Activated T-helper 2 cell treated with anti-CD3 and anti-CD28 coated beads, Interferon-gamma antibody, Interleukin-2, Interleukin-4, amounts not matched to agents 10 μg/mL and 5 μg/mL and 100 μg/mL, durations not matched to agents 14 hours and 24 hours and 36 hours (primary cell): ENCODE measurements at places on chromosomes 3 and 15.

DNA sequence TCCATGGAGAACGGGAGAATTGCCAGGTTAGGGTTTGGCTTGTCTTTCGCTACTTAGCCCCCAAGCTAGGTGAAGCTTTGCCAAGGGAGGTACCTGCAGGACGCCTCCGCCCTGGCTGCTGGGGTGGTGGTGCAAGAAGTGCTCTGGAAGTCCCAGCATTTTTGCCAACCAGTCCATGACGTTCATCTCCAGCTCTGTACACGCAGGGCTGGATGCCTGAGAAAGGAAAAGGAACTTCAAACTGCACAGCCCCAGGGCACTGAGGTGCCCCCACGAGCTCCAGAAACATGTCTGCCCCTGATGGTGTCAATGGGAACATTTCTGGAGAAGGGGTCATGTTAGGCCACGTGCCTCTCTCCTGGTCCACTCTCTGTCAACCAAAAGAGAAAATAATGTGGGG, 8.2 kb downstream of the HDC start:
- no peak for DNase-seq

DNA sequence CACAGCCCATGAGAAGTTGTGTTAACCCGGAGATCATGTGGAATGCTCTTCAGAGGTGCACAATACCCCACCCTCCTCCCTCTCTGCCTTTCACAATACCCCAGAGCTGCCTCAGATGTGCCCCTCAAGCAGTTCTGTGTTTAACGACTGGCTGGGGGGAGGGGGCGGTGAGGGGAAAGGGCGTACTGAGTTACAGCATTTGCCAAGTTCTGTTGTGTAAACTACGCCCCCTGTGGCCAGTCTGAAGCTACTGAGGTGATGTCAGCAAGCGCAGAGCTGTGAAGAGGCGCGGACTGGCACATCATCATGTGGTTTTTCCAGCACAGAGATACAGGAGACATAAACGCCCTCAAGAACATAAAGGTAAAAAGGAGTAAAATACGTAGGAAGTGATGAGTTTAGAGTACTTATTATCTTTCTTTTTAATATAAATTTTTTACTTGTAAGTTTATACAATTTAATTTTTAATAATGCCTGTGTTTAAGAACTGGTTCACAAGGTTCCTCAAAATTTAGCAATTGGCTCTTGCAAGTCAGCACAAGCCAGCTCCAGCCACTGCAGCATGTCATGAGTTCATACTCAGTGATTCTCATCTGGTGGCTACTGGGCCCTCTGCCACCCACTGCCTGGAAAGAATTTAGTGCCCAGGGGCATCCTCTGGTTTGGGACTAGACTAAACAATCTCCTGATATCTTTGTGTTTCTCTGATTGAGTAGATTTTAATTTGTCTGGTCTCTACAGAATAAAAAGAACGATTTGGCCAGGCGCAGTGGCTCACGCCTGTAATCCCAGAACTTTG, 1.7 kb downstream of the EPB42 start:
- no peak for DNase-seq

DNA sequence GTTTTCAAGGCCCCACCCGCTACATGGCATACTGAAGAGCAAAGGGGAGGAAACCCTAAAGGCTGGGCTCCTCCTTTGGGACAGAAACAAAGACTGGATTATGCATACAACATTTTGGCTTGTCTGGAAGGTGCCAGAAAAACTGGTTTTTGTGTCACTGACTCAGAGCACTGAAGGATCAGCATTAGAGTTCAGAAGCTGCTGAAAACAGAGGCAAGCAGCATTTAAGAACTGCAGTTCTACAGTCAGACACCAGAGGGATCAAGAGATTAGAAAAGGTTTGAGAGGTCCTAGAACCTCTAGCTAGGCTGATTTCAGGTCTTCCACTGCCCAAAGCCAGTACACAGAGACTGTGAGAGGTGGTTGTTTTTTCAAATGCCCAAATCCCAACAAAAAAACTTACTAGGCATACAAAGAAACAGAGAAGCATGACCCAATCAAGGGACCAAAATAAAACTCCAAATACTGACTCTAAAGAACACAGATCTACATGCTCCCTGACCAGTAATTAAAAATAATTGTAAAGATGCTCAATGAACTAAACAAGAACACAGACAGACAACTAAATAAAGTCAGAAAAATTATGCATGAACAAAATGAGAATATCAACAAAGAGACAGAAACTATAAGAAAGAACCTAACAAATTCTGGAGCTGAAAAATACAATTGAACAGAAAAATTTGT, 91.2 kb downstream of the SENP2 start:
- no peak for DNase-seq

GRCh38 chr3:161349529-161350312, 21.6 kb downstream of the SPTSSB start:
- no peak for DNase-seq

DNA sequence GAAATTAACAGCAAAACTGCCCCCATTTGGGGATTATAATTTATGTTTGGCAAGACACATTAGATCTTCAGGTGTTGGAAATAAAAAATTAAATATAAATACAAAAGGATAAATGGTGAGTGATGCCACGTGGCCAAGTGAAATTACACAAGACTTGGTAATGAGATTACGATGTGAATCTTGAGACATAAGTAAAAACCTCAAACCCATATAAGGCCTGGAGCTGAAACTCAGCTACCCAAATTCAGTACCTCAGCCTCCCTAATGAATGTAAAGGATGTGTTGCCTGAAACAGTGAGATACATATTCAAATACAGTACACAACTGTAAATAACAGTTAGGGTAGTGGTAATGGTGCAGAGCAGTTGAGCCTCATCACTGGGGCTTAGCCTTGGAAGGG, 1146.6 kb downstream of the OTOL1 start:
- DNase-seq, result no peak

DNA sequence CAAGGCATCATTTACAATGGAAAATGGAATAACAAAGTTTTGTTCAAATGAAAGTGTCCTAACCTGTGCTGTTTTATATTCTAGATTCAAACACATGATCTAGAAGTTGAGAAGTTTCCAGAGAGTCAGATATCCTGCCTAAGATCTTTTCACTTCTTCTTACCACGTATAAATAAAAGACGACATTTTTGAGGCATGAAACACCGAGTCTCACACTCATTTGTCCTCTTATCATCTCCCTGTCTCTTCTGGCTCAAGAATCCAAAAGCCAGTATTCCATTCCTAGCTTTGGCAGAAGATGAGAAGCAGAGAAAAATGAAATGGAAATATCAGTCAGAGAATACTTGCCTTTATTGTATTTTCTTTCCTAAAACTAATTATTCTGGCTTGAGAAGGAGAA, 738.6 kb upstream of the NR2F2 start:
- no peak for DNase-seq

DNA sequence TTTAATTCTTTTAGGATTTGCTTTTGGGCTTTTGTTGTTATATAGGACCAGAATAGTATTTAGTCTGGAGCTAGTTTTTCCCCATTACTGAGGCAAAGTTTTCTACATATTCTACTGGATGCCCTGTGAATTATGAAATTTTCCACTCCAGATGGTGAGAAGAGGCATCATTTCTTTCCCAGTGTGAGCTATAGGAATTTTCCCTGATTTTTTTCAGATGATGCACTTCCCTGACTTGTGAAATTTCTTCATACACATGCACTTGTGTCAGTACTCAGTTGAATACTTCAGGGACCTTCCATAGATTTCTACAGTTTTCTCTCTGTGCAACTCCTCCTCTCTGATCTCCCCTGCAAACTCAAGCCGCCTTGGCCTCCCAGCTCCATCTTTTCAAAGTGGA, 73.7 kb upstream of the SLCO2A1 start:
- no peak for DNase-seq

DNA sequence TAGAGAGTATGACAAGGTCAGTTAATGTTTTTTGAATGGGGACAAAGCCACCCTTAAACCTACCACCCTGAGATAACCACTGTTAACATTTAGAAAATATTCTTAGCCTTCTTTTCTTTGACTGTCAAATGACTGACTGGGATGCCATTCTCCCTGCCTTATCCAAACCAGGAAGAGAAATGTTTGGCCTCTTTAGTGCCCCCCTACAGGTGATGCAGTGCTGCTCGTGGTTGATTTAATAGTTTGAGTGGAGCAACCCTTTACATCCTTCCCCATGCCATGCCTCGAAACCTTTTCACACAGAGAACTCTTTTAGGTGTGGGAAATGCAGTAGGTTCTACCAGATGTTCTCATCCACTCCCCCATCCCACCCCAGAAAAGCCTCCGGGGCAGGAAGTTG, 38.7 kb upstream of the UMPS start:
- no peak for DNase-seq

DNA sequence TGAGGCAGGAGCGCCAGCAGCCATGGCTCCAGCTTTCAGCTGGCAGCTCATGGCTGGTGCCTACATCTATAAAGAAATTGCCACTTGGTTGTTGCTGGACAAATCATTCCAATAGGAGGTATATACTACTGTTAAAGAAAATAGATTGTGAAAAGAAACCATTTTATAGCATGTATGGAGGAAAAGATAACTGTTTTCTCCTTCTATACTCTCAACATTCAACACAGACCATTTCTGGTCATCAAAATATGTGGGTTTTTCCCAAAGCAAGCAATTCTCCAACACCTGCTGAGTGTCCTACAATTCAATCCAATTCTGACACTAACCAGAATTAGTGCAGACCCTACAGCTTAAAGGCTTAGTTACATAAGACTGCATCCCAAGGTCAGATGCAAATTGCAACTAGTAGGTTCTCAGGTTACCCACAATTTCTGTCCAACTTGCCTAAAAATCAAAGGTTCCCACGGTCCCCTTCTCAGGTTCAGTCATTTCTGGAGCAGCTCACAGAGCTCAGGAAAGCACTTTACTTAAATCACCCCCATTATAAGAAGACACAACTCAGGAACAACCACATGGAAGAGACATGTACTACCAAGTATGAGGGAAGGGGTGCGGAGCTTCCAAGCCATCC, 42.4 kb upstream of the STRIT1 start:
- no peak for DNase-seq

GRCh38 chr3:42022355-42022754, 60.5 kb upstream of the ULK4 start:
- no peak for DNase-seq

DNA sequence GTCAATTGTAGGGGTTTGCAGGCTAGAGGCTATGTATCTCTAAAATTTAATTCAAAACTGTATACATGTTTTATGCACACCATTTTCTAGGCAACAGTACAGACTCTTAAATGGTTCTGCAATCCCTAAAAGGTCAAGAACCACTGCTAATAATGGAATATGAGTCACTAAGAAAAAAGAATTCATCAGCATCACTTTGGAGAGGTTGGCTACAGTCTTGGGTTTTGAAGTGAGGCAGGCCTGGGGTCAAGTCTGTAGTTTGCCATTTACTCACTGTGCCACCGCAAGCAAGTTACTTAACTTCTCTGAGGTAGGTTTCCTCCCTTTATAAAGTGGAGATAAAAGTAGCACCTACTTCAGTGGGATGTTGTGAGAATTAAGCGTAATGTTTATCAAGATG, 33.7 kb downstream of the THRB start:
- no peak for DNase-seq

DNA sequence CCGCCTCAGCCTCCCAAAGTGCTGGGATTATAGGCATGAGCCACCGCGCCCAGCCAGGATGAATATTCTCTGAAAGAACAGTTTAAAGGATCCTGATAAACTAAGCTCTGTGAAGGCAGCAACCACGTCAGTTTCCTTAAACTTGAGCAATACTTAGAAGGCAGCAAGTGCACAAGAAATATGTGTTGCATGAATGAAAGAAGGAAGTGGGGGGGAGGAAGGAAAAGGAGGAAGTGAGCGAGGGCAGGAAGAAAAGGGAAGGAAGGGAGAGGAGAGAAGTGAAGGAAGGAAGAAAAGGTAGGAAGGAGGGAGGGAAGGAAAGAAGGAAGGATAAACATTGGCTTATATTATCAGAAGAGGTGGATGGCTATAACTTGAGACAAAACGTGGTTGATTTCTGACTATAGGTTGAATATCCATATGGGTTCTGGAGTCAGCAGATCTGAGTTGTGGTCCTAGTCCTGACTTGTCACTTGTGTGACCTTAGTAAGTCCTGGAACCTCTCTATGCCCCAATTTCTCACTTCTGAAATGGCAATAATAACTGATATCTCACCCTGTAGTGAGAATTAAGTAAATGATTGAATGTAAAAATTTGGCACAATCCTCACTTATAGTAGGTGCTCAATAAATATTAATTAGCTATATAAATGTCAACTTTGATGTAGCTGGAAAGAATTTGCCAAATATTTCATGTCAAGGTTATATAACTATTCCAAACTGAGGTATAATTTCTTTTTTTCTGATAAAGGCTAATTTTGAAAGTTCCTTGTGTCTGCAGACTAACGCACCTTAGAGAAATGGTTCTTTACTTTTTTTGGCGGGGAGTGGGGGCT, 12.0 kb upstream of the SEMA4B start:
- no peak for DNase-seq

GRCh38 chr15:85974348-85974705, 105.3 kb upstream of the AGBL1 start:
- no peak for DNase-seq

GRCh38 chr15:79896634-79897379, at the start of gene MTHFS:
MTHFS (minus strand) TSS chr15:79897014; CDS start chr15:79896988, 26 bp downstream.
- DNase-seq, result peak; percentile 77
